T-helper 2 cell treated with Interferon-gamma antibody and Interleukin-4, amounts not matched to agents 5 μg/mL and 100 μg/mL, for 36 hours (primary cell): ENCODE measurements at places on chromosomes 3 and 15.

DNA sequence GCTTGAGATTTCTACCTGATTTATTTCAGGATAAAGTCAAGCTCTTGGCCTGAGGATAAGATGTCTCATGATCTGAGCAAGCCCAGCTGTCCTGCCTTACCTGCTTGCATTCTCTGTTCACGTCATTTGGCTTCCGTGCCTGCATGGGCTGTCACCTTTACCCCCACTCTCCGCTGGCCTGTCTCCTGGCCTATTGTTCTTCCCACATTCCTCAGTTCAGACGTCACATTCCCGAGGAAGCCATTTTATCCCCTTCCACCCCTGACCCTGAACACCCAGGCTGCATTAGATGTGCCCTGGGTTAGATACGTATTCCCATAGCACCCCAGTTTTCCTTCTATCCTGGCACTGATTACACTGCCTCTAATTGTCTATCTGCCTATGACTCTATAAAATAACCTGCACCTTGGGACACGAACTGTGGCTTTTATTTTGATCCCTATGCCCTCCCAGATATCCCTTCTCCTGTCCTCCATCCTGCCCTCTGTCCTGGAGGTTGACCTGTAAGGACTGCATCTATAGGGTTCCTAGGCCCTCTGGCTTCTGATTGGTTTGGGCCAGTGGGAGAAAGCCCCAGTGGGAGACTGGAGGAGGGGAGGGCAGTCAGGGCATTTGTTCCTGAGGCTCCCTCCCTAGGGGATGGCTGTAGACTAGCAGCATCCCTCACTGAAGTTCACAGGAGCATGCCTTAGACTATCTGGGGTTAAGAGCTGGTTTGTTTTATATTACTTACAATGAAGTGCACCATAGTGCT is 19.2 kb upstream of the UBE2Q2 start:
- DNase-seq, result no peak
- H3K36me3 ChIP-seq, result no peaks in the 10 kb centered on the region
- peaks cover 20% of the 10 kb centered on the region for H3K4me1 ChIP-seq
- no peak overlapping the region for H3K4me3 ChIP-seq

DNA sequence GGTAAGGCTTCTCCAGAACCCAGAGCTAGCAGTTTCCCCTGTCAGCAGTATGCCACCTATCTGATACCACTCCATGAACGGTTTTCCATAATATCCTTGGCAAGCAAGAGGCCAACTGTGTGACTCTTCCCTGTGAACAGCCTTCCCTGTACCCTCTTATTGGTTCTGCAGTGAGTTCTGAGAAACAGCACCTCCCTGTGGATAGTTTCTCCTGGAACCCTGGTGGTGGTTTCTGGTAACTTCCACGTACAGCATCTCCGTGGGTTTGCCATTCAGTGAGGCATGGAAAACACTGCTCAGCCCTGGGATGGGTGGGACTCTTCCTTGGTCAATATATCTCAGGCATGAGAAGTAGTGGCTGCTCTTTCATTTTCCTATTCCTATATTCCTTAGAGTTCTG is 19.4 kb upstream of the SERPINI2 start:
- H3K36me3 ChIP-seq, result no peaks in the 10 kb centered on the region
- no peaks in the 10 kb centered on the region for H3K27me3 ChIP-seq
- H3K27ac ChIP-seq, result no peak overlapping the region

GRCh38 chr3:129261894-129262293 is 12.5 kb downstream of the COPG1 start:
- H3K27ac ChIP-seq, result no peak overlapping the region
- H3K4me1 ChIP-seq, result no peaks in the 10 kb centered on the region
- no peaks in the 10 kb centered on the region for H3K27me3 ChIP-seq
- no peak for DNase-seq
- H3K4me3 ChIP-seq, result no peak overlapping the region

- no peak overlapping the region for H3K27ac ChIP-seq
- no peak overlapping the region for H3K4me3 ChIP-seq
- H3K4me1 ChIP-seq, result no peaks in the 10 kb centered on the region
- no peak for DNase-seq
- H3K27me3 ChIP-seq, result no peaks in the 10 kb centered on the region
- no peaks in the 10 kb centered on the region for H3K36me3 ChIP-seq
These were observed 276.4 kb upstream of the TTC14 start for GRCh38 chr3:180325533-180325932.

GRCh38 chr3:172582712-172583111 is 59.5 kb upstream of the TNFSF10 start:
- no peaks in the 10 kb centered on the region for H3K27me3 ChIP-seq
- no peak for DNase-seq
- H3K4me3 ChIP-seq, result peak overlapping the region; percentile 52
- peak overlapping the region; percentile 24 for H3K27ac ChIP-seq

DNA sequence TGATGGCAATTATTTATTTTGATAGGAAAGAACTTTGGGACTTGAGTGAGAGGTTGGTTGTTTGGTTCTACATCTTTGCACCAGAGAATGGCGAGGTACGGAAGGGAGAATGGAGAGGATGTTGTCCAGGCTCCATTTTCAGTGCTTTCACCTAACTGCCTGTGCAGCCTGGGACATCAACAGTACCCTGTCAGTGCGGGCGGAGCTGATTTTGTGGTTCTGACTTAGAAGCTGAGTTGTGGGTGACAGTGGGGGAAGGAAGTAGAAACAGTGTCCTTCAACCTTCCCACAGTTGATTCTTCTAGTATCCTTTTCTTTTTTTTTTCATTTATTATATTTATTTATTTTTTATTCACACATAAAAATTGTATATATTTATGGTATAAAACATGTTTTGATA is 95.3 kb downstream of the TIGIT start:
- H3K27ac ChIP-seq, result peak overlapping the region; percentile 76
- DNase-seq, result no peak
- peak overlapping the region; percentile 10 for H3K4me3 ChIP-seq
- no peaks in the 10 kb centered on the region for H3K27me3 ChIP-seq
- H3K36me3 ChIP-seq, result no peaks in the 10 kb centered on the region

GRCh38 chr3:198032039-198032936 is 72.3 kb downstream of the LMLN start:
- H3K4me1 ChIP-seq, result no peaks in the 10 kb centered on the region
- H3K27ac ChIP-seq, result no peak overlapping the region
- H3K4me3 ChIP-seq, result no peak overlapping the region
- no peak for DNase-seq

DNA sequence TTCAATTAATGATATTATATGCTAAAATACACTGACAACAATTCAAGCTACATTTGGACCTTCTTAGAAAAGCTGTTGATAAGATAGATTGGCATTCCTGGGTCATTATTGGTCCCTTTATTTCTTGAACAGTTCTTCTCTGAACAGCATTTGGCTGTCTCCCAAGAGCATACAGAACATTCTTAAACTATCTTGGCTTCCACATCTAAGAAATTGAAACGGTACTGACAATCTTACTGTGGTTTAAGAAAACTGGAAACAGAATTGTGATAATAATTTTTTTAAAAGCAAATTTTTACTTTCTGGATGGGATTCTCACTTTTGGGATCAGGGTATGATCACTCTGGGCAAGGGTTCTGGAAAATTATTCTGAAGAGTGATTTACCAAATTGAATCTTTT is 161.7 kb upstream of the ZNF385D start:
- no peaks in the 10 kb centered on the region for H3K36me3 ChIP-seq
- H3K4me1 ChIP-seq, result no peaks in the 10 kb centered on the region
- DNase-seq, result no peak
- H3K4me3 ChIP-seq, result no peak overlapping the region

DNA sequence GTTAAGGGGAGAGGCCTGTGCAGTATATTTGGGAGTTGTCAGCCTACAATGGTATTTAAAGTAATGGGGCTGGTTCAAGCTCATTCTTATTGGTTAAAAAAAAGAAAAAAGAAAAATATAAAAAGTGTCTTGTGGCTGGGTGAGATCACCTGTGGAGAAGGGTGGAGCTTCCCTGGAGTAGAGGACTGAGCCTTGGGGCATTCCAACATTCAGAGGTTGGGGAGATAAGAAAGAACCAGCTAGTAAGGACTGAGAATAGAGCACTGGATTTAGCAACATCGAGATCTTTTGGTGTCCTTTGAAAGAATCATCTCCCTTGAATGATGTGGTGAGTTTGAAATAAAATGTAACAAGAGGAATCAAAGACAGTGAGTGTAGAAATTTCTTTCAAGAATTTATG is 5.2 kb downstream of the SLC49A4 start:
- no peak overlapping the region for H3K4me3 ChIP-seq
- no peak for DNase-seq
- peaks cover 6% of the 10 kb centered on the region for H3K36me3 ChIP-seq
- no peak overlapping the region for H3K27ac ChIP-seq

GRCh38 chr3:134477938-134478337 is 7.8 kb downstream of the ANAPC13 start:
- peaks cover 37% of the 10 kb centered on the region for H3K36me3 ChIP-seq
- H3K27me3 ChIP-seq, result no peaks in the 10 kb centered on the region
- H3K27ac ChIP-seq, result no peak overlapping the region
- no peak overlapping the region for H3K4me3 ChIP-seq
- no peak for DNase-seq
- H3K4me1 ChIP-seq, result peaks cover 8% of the 10 kb centered on the region

GRCh38 chr3:188683032-188683521 is 488.7 kb upstream of the TPRG1 start:
- DNase-seq, result peak; percentile 69
- H3K4me1 ChIP-seq, result peaks cover 28% of the 10 kb centered on the region
- no peaks in the 10 kb centered on the region for H3K36me3 ChIP-seq
- no peaks in the 10 kb centered on the region for H3K27me3 ChIP-seq
- H3K4me3 ChIP-seq, result no peak overlapping the region

DNA sequence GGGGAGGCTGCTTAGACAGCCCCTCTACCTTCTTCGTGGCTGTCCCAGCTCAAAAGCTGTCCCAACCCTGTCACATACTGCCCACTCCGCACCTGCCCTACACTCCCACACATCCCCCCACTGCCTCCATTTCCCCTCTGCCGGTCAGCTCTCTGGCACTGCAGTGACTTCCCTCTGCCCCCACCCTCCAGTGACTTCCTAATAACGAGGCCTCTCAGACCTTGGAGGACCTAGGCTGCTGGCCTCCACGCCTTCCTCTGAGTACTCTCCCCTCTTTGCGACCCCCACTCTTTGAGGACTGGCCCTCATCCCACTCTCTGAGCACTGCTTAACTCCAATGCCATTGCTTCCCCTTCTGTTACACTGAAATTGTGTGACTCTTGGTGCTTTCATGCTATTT is 45.3 kb downstream of the KY start:
- H3K4me3 ChIP-seq, result no peak overlapping the region
- H3K27me3 ChIP-seq, result no peaks in the 10 kb centered on the region
- H3K4me1 ChIP-seq, result peaks cover 1% of the 10 kb centered on the region
- no peaks in the 10 kb centered on the region for H3K36me3 ChIP-seq

- no peak for DNase-seq
- peaks cover 4% of the 10 kb centered on the region for H3K4me1 ChIP-seq
- no peak overlapping the region for H3K27ac ChIP-seq
These were observed 56.7 kb downstream of the RPL22L1 start for GRCh38 chr3:170813266-170813665.

DNA sequence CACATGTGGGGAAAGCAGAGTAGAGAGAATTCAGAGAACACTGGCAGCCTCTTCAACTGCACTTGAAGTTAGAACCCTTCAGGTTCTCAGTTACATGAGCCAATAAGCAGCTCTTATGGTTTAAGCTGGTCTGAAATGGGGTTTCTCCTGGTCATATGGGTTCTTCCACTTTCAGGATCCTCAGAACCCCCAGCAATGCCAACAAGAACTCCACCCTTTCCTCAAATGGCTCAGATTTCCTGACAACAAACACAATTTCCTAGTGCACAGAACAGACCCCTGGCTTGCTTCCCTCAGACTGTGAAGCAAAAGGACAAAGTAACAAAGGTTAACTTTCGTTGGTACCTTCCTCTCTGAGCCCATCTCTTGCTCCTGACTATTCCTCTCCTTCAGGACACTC is 23.9 kb upstream of the FRMD4B start:
- peaks cover 9% of the 10 kb centered on the region for H3K27me3 ChIP-seq
- no peaks in the 10 kb centered on the region for H3K36me3 ChIP-seq
- no peak overlapping the region for H3K27ac ChIP-seq
- no peak overlapping the region for H3K4me3 ChIP-seq
- DNase-seq, result no peak

GRCh38 chr15:67108122-67108961 is 42.9 kb downstream of the SMAD3 start:
- H3K27me3 ChIP-seq, result no peaks in the 10 kb centered on the region
- H3K27ac ChIP-seq, result peak overlapping the region; percentile 79
- DNase-seq, result no peak
- peaks cover 85% of the 10 kb centered on the region for H3K4me1 ChIP-seq

DNA sequence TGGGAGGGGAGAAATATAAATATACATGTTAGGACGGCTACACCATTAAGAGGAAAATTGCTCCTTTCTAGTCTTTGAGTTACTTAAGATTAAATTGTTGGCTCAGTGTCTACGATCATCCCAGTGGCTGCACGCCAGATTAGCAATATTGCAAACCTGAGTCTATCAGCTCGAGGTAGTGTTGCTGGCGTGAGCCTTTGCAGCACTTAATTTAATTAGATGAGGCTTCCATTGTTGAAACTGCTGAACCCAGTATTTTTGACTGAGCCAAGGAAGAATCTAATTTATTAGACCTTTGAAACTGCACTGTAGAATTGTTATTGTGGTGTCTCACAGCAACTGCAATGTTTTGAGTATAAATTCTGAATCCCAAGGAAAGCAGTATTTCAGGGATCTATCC is 782.4 kb upstream of the ROBO1 start:
- no peak overlapping the region for H3K4me3 ChIP-seq
- no peak for DNase-seq
- no peaks in the 10 kb centered on the region for H3K4me1 ChIP-seq
- H3K27me3 ChIP-seq, result no peaks in the 10 kb centered on the region

DNA sequence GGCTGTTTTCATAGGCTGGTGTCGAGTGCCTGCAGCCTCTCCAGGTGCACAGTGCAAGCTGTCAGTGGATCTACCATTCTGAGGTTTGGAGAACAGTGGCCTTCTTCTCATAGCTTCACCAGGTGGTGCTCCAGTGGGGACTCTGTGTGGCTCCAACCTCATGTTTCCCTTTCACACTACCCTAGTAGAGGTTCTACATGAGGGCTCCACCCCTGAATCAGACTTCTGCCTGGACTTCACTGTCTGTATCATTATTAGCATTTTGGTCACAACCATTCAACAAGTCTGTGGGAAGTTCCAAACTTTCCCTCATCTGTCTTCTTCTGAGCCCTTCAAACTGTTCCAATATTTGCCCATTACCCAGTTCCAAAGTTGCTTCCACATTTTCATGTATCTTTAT is 1003.7 kb downstream of the MCTP2 start:
- H3K36me3 ChIP-seq, result no peaks in the 10 kb centered on the region
- H3K4me3 ChIP-seq, result no peak overlapping the region
- no peaks in the 10 kb centered on the region for H3K4me1 ChIP-seq
- H3K27ac ChIP-seq, result no peak overlapping the region

DNA sequence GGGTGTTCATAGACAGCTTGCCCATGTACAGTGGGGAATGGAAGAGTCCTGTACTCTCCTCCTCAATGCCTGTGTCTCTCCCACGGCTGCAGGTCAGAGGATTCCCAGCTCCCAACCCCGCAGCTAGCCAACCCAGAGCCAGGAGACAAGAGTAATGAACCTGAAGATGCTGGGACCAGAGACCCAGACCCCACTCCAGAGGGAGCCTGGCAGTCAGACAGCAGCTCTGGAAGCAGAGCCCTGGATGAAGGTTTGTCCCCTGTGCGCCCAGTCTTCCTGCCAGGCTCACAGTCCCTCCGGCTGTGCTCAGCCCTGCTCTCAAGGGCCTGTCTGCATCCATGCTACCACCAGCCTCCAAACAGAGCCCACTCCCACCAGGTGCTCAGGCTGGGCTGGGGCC is 29.5 kb downstream of the EFCC1 start:
- H3K27ac ChIP-seq, result no peak overlapping the region
- H3K36me3 ChIP-seq, result no peaks in the 10 kb centered on the region
- no peak overlapping the region for H3K4me3 ChIP-seq
- no peak for DNase-seq
- peaks cover 8% of the 10 kb centered on the region for H3K4me1 ChIP-seq
